ENCODE measurements at places on chromosomes 1 and 21.

GRCh38 chr1:25610822-25611630, 5.6 kb upstream of the MAN1C1 start:
- DNase-seq = no peak
- H3K4me1 ChIP-seq = peaks cover 15% of the 10 kb centered on the region
- peaks cover 13% of the 10 kb centered on the region for H3K27me3 ChIP-seq
- no peaks in the 10 kb centered on the region for H3K36me3 ChIP-seq
- no peak overlapping the region for H3K27ac ChIP-seq

- no peaks in the 10 kb centered on the region for H3K27me3 ChIP-seq
- no peak overlapping the region for H3K27ac ChIP-seq
- no peaks in the 10 kb centered on the region for H3K4me1 ChIP-seq
- H3K36me3 ChIP-seq = no peaks in the 10 kb centered on the region
- DNase-seq = no peak
These were observed 587.2 kb upstream of the ZRANB2 start for GRCh38 chr1:71668065-71668464.

DNA sequence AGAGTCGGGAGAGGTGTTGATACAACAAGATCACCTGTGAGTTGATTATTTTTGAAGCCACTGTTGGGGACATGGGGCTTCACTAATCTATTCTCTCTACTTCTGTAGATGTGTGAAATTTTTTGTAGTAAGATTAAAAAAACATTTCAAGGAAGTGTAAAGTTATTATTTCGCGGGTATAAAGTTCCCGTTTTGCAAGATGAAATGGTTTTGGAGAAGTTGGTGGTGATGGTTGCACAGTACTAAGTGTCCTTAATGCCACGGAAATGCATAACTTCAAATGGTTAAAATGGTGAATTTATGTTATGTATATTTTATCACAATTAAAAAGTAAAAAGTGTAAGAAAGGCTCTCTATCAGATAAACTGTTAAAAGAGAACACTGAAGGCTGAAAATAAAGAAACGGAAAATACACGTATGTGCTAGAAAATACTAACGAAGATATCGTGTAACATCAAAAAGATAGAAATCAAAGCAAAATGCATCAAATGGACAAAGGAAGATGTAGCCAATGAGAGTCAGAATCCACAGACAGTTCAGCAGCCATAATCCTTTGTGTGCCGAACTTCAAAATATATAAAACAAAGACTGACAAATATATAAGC, 2.9 kb upstream of the ITGB2 start:
- peaks cover 90% of the 10 kb centered on the region for H3K4me1 ChIP-seq
- peak overlapping the region; percentile 64 for H3K4me3 ChIP-seq
- H3K36me3 ChIP-seq = no peaks in the 10 kb centered on the region
- no peaks in the 10 kb centered on the region for H3K27me3 ChIP-seq

DNA sequence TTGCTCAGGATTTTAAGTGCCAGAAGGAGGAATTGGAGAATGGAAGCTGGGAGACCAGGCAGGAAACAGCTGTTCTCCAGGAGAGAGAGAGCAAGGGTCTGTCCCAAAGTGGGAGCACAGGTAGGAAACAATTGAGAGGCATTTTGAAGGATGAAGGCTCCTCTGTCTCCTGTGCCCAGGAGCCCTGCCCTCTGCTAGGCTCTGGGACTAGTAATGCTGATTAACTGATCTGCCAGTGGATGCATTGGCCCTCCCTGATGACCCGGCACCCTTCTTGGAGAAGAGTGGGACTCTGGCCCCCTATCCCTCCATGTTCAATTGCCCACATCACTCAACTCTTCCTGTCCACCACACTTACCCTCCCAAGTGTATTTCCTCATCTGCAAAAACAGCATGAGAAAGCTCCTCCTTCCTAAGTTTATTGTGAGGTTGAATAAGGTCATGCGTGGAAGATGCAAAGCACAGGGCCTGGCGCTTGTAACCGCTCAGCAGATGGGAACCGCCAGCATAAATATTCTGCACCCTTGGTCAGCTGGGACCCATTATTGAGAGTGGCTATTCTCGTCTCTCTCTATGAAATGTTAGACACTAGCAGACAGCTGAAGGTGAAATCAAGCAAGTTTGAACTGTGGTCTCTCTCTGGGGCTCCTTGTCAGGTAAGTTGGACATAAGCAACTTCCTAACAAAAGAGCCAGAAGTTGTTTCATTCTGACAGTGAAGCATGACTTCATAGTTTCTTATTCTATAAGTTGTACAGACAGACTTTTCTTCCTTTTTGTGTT, 63.0 kb upstream of the ANGPTL1 start:
- DNase-seq = no peak
- no peaks in the 10 kb centered on the region for H3K27me3 ChIP-seq
- H3K4me1 ChIP-seq = no peaks in the 10 kb centered on the region
- no peak overlapping the region for H3K27ac ChIP-seq

DNA sequence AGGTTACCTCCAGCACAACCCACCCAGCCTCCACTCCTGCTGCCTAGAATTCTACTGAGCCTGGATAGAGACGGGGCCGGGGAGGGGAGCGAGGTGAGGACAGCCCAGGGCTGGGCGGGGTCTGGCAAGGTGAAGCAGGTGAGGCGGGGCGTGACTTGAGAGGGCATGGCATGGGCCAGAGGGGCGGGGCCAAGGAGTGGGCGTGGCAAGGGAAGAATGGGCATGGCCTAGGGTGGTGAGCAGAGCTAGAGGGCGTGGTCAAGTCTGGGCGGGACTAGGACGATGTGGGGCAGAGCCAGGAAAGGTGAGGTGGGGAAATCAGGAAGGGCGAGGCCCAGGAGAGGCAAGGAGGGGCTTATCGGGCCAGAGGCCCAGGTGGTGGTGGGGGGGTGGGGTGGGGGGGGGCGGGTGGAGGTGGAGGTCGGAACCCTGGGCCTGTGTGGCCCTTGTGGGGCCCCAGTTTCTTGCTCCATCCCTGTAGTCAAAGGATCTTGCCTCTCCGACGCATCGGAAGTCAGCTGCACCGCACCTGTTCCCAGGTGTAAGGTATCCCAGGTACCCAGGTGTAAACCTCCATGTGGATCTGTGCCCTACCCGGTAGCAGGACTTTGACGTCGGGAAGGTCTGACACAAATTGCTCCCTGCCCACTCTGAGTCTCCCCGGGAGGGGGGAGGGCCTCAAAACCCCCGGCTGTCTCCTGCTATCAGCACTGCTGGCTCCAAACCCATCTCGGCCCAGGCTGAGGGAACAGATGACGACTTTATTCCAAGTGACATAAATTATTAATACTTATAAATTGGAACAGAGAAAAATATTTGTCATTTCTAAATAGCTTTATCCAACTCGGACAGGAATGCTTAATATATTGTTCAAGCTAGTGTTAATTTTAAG, 32.9 kb upstream of the UTS2 start:
- no peak for DNase-seq
- H3K36me3 ChIP-seq = peaks cover under 1% of the 10 kb centered on the region
- H3K27me3 ChIP-seq = no peaks in the 10 kb centered on the region
- H3K4me3 ChIP-seq = no peak overlapping the region
- H3K4me1 ChIP-seq = no peaks in the 10 kb centered on the region

GRCh38 chr1:117556341-117556740, 49.5 kb upstream of the TENT5C start:
- no peaks in the 10 kb centered on the region for H3K4me1 ChIP-seq
- H3K36me3 ChIP-seq = no peaks in the 10 kb centered on the region
- H3K27ac ChIP-seq = no peak overlapping the region

All from CD4-positive, CD25-positive, alpha-beta regulatory T cell (primary cell).